Progenitor cell of endocrine pancreas (in vitro differentiated cells): ENCODE measurements at places on chromosomes 3 and 15.

GRCh38 chr3:37941608-37942508 lies 48.7 kb upstream of the VILL start:
- DNase-seq = no peak

GRCh38 chr15:53218666-53219580 lies 428.8 kb upstream of the ONECUT1 start:
- no peak for DNase-seq

DNA sequence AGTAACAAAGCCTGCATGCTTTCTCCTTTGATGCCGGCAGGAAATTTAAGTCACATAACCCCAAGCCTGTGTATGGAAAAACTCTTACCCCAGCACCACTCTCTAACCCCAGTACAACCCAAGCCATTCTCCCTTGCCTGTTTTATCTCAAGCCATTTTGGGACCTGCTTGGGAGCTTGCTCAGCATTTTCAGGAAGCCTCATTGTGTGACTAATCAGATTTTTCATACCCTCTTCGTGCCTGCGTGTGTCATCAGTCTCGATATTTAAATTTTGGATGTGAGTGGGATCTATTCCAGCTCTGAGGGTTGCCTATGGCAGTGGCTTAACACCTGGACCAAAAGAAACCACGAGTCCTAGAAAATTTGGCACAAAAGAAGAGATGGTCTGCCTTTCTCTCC lies 426.2 kb downstream of the SQOR start:
- DNase-seq = no peak

DNA sequence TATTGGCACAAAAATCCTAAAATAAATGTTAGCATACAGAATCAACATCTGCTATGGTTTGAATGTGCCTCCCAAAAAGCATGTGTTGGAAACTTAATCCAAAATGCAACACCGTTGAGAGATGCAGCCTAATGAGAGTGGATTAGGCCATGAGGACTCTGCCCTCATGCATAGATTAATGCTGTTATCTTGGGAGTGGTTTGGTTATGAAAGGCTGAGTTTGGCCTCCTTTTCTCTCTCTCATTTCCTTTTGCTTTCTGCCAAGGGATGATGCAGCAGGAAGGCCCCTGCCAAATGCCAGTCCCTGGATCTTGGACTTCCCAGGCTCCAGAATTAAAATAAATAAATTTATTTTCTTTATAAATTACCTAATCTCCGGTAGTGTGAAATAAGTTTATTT lies 49.4 kb downstream of the SYNM start:
- no peak for DNase-seq

- DNase-seq = no peak
Observed at GRCh38 chr3:140238646-140239314, 303.8 kb downstream of the CLSTN2 start.

DNA sequence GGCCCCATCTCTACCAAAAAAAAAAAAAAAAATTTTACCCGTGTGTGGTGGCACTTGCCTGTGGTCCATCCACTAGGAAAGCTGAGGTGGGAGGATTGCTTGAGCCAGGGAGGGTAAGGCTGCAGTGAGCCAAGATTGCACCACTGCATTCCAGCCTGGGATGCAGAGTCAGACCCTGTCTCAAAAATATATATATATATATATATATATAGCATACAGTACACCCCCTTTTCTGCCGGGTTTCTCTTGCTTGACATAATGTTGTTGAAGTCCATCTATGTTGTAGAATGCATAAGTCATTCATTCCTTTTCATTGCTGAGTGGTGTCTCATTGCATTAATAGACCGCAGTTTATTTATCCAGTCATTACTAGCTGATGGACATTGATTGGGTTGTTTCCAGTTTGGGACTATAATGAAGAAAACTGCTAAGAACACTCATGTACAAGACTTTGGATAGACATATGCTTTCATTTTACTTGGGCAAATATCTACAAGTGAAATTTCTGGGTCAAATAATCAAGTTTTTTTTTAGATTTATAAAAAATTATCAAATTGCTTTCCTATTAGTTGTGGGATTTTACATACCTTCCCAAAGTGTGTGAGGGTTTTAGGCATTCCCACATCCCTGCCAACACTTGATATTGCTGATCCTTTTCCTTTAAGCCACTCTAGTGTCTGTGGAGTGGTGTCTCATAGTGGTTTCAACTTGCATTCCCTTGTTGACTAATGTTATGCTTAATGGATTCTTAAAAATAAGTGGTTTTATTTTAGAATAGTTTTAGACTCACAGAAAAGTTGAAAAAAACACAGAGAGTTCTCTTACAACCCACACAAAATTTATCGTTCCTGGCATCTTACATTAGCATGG lies 2.1 kb upstream of the PRR20G start:
- no peak for DNase-seq

- no peak for DNase-seq
Observed at GRCh38 chr3:196712514-196713413, 587 bp downstream of the PIGX start.

DNA sequence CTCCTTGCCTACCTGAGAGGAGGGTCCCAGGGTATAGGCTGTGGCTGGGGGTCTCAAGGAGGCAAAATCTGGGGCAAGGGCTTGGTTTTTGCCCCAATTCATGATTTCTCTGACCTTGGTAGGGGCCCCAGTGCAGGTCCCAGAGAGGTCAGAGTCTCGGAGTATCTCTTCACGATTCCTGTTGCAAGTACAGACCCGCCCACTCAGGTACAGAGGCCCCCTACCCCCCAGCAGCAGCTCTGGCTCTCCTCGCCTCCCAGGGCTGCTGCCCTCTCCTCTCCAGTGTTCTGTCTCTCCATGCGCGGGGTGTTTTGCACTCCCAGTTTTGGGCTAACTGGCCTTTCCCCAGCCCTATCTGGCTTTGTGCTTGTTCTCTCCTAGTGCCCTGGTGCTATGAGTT lies 5.4 kb upstream of the JMJD7 start:
- no peak for DNase-seq

GRCh38 chr15:43134157-43134635 lies 810 bp downstream of the TMEM62 start:
- no peak for DNase-seq

- DNase-seq = no peak
Observed at GRCh38 chr3:141360888-141361598, 7.3 kb upstream of the ZBTB38 start.

- no peak for DNase-seq
Observed at GRCh38 chr3:156948402-156949210, 122.5 kb downstream of the LEKR1 start.

DNA sequence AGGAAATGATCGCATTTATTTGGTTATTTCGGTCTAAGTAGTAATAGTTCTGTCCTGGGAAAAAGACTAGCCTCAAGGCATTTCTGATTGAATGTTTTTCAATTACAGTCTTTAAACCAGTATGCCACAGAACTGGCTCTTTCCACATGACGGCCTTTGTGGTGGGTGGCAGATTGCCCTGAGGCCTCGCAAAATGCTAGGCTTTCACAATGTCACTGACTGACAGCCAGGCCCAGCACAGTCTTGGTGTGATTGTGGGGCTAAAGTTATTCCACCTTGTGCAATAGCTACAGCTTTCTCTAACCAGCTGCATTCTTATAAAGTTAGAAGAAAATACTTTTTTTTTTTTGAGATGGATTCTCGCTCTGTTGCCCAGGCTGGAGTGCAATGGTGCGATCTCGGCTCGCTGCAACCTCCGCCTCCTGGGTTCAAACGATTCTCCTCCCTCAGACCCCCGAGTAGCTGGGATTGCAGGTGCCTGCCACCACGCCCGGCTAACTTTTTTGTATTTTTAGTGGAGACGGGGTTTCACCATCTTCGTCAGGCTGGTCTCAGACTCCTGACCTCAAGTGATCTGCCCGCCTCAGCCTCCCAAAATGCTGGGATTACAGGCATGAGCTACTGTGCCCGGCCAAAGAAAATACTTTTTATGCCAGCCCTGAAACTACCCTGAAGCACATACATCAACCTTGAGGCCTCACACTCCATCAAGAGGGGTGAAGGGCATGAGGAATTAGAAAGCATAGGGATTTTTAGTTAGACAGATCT lies 2.5 kb upstream of the ADIPOQ start:
- no peak for DNase-seq

GRCh38 chr3:93906245-93906644 lies 67.5 kb downstream of the PROS1 start:
- DNase-seq = no peak

- DNase-seq = no peak
Observed at GRCh38 chr3:127692501-127693335, 20.0 kb downstream of the ABTB1 start.

DNA sequence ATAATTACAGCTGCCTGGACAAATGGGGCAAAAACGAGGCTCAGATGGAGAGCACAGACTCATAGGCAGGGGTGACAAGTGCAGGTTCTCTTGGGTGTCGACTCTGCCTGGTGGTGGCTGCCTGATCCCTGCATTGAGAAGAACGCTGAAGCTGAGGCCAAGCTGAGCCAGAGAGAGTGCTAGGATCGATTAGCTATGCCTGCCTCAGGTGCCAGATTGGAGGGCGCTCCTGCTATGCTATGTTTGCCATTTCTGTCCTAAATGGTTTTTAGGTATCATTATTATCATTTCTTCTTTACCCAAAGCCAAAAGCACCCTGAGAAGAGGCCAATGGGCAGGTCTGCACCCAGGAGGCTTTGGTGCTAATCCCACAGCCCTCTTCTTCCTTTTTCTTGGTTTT lies 53.9 kb upstream of the SLC6A11 start:
- no peak for DNase-seq

- no peak for DNase-seq
Observed at GRCh38 chr15:101111570-101112262, 140.1 kb downstream of the CHSY1 start.

DNA sequence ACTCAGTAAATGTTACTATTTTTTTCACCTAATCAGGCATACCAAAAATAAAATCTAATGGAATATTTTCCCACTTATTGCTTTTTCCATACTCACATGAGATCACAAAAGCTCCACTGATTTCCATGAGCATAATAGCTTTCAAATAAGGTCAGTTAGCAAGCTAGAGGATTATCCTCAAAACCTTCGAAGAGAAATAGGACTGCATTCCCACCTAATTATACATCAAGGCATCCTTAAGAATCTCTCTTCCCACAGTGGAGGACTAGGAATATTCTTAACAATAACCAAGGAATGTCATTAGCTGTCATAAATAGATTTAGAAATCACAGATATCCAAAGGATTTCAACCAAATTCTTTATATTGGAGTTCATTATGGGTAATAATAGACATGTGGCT lies 127.9 kb upstream of the STT3B start:
- no peak for DNase-seq

GRCh38 chr3:57179580-57180410 lies 14.6 kb upstream of the IL17RD start:
- DNase-seq = no peak

DNA sequence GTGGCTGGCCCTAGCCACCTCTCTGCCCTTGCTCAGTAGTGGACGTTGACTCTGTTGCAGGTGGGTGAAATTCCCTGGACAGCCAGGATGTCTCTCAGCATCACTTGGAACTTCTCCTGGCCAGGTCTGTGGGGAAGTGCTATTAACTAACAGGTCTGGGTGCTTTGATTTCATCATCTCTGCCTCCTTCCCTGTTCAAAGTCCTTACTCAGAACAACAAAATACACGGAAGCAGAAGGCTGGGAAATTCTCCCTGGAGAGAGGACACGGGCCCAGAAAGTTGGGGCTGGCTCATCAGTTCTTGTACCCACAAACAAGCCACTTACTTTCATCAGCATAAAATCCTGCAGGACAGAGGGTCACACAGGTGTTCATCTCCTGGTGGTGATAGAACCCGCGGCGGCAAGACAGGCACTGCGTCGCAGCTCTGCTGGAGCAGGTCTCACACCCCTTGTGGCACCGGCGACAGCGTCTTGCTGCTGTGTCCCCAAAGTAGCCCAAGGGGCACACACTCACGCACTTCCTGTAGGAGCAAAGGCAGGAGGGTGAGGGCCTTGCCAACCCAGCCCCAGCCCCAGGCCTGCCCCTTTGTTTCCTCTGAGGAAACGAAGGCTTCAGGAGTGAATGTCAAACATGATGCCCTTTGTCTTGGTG lies 29.6 kb upstream of the SNRPA1 start:
- no peak for DNase-seq

- DNase-seq = no peak
Observed at GRCh38 chr3:52281981-52282801, 3.7 kb upstream of the WDR82 start.

GRCh38 chr15:66862111-66862939 lies 160.3 kb downstream of the SMAD6 start:
- no peak for DNase-seq

DNA sequence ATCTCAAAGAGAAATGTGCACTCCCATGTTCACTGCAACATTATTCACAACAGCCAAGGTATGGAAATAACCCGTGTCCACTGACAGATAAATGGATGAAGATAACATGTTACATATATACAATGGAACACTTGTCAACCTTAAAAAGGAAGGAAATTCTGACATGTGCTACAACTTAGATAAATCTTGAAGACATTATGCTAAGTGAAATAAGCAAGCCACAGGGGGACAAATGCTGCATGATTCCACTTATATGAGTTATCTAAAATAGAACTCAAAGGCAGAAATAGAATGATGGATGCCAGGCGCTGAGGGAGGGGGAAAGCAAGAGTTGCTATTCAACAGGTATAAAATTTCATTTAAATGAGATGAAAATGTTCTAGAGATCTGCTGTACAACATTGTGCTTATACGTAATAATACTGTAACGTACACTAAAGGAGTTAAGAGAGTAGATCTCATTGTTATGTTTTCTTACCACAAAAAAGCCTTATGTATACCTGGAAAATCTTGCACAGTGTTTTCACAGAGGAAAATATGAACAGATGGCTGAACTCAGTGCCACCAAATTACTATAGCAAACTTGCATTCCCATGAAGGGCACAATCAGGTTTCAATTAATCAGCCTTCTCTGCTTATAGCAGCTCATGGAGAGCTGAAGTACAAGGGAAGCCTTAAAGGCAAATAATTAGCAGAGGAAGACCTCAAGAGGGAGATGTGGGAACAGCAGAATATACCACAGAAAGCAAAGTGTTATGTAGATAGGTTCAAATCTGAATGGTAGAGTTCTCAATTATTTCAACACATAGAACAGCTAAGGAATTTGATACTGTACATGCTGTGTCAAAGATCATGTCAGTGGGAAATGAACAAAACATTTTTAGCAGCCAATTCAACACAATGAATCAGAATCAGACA lies 8.1 kb upstream of the VPS39 start:
- DNase-seq = no peak

DNA sequence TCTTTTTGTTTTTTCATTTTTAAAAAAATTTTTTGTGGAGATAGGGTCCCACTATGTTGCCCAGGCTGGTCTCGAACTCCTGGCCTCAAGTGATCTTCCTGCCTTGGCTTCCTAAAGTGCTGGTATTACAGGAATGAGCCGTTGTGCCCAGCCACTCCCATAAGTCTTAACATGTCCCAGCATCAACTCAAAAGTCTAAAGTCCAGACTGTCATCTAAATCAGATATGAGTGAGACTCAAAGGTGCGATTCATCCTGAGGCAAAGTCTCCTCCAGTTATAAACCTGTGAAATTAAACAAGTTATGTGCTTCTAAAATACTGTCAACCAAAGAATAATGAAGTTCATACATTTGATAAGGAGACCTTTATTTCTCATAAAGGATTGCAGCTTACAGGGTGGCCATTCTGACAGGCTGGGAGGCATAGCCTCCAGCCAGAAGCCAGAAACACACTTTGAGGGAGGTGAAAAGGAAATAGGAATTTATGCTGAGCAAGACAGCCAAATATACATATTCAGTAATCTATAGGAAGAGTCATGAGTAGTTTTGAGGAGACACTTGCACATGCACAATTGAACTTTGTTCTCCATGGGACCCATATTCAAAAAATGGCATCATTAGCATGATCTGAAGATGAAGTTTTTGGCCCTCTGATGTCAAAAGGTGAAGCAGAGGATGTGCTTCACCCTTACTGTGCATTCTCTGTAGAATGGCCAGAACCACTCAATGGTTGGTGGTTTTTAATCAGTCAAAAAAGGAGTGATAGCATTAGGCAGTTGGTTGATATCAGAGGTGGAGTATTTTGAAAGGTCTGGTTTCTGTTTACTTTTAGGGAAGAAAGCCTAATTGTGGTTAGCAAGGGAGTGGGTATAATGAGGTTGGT lies 11.0 kb upstream of the ZNF662 start:
- no peak for DNase-seq
